Stimulated activated CD4-positive, alpha-beta T cell treated with anti-CD3 and anti-CD28 coated beads, Interleukin-2, amount 100 ng/mL, for 24 hours (primary cell): ENCODE measurements at places on chromosomes 1 and 21.

DNA sequence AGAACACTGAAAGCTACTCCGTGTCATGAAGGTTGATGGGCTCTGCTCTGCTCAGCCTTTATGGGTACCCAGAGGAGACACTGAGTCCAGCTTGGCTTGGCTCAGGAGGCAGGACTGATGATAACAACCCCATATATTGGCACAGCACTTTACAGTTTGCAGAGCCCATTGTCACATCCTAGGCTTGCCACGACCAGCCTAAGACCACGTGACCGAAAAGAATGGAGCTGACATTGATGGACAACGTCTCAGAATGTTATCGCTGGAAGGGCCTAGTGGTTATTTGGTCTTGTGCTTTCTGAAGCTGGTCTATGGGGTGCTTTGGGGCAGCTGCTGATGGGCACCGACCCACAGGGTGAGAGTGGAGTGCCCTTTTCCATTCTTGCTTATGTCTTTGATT, 72.9 kb upstream of the RUNX3 start:
- DNase-seq = no peak

GRCh38 chr1:1111516-1112236, 4.2 kb downstream of the C1orf159 start:
- no peak for DNase-seq

DNA sequence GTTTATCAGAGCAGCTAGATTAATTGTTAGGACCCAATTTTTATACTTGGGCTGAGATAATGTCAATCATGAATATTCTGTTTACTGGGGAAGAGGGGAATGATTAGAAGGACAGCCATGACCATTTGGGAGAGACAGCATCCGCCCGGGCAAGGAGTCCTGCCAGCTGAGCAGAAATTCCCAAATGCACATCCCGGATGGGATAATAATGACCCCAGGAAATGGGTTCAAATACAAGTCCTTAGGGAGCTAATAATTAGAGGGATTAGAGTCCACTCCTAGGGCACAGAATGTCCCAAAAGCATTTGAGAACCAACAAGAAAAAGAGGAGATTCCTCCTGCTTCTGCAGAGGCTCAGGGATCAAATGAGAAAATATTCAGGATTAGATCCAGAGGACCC, 115.9 kb downstream of the LRRC53 start:
- no peak for DNase-seq

DNA sequence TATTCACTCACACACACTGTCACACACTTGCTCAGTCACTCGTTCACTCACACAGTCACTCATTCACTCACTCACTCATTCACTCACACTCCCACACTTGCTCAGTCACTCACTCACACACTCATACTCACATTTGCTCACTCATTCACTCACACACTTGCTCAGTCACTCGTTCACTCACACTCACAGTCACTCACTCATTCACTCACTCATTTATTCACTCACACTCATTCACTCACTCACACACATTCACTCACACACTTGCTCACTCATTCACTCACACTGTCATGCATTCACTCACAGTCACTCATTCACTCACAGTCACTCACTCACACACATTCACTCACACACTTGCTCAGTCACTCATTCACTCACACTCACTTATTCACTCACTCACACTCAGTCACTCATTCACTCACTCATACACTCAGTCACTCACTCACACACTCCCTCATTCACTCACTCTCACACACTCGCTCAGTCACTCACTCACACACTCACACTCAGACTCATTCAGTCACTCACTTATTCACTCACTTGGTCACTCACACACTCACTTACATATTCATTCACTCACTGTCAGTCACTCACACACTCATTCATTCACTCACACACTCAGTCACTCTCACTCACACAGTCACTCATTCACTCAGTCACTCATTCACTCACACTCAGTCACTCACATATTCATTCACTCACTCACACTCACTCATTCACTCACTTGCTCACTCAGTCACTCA, 167.0 kb upstream of the C1orf174 start:
- DNase-seq = no peak

DNA sequence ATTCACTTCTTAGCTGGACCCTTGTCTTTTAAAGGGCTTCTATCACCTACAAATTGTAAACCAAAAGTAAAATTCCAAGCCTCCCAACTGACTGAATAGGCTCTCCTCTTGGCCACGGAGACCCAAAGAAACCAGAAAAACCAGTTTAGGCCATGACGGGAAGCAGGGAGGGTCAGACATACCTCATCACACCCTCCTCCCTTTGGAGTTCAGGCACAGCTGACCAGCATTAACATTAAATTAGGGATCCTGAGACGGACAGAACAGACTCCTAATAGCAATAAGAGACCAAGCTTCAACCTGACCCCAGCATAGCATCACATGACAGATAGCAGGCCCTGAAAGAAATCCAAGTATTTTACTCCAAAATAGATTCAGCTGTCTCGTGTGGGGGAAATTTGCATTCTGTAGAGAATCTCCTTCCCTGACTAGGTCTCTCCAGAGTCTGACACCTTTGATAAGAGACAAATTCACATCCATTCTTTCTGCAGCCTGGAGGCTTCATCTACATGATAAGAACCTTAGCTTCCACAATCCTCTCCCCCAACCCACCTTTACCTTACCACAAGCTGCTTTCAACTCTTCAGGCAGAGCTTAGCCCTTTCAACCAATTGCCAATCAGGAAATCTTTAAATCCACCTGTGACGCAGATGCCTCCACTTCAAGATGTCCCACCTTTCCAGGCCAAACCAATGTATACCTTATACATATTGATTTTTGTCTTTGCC, 177.1 kb upstream of the RAB4A start:
- DNase-seq = no peak

GRCh38 chr1:14365301-14365988, 233.0 kb upstream of the KAZN start:
- no peak for DNase-seq

- DNase-seq = peak; percentile 65
Observed at GRCh38 chr1:26838474-26839338, 12.2 kb downstream of the ZDHHC18 start.

DNA sequence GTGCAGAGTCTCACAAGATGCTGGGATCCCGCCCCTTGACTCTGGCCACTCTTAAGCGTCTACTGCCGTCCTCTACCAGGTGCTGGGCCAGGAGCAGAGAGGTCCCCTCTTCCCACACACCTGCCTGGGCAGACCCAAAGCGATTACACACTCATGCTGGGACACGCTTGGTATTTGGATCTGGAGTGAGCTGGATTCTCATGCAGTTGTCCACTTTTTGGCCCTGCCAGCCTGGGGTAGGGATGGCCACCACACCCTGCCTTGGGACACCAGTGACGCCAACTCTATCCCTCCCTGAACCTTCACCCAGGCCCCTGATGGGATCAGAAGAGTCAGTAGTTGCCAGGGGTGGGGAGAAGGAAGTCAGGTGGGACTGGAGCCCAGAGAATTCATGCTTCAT, 28.6 kb downstream of the ITPKB start:
- no peak for DNase-seq

DNA sequence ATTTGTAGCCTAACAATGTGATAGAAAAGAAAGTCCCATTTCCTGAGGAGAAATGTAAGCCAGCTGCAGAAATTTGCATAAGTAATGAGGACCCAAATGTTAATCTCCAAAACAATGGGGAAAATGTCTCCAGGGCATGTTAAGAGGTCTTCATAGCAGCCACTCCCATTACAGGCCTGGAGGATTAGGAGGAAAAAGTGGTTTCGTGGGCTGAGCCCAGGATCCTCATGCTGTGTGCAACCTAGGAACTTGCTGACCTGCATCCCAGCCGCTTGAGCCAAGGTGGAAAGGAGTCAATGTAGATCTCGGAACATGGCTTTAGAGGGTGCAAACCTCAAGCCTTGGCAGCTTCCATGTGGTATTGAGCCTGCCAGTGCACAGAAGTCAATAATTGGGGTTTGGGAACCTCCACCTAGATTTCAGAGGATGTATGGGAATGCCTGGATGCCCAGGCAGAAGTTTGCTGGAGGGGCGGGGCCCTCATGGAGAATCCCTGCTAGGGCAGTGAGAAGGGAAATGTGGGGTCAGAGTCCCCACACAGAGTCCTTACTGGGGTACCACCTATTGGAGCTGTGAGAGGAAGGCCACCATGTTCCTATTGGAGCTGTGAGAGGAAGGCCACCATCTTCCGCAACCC, 14.2 kb upstream of the F13B start:
- DNase-seq = no peak

- DNase-seq = no peak
Observed at GRCh38 chr1:22508329-22508728, 55.0 kb upstream of the EPHA8 start.

GRCh38 chr1:82318921-82319320, 518.2 kb downstream of the ADGRL2 start:
- no peak for DNase-seq

GRCh38 chr1:54996359-54996868, 2.3 kb upstream of the BSND start:
- peak; percentile 83 for DNase-seq

DNA sequence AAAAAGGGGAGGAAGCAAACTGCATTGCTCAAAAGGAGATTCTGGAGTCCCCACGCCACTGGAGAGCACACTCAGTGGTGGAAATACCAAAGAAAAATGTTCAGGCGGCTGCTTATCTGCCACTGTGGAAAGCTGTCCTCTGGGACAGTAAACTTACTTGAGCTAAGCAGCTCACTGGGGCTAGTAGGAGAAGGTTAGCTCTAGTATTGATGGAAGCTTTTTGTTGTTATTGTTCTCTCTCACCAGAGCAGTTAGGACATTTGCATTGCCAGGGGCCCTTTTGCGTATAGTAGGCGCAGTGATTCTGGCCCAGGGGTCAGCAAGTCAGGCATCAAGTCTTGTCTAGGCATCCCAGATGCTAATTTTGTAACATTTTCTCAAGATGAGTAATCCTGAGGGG, 15.6 kb downstream of the BACE2 start:
- no peak for DNase-seq

DNA sequence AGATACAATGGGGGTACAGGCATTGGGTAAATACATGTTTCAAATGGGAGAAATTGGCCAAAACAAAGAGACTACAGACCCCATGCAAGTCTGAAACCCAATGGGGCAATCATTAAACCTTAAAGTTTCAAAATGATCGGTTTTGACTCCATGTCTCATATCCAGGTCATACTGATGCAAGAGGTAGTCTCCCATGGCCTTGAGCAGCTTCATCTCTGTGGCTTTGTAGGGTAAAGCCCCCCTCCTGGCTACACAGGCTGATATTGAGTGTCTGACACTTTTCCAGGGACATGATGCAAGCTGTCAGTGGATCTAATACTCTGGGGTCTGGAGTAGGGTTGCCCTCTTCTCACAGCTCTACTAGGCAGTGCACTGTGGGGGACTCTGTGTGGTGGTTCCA, 286.1 kb downstream of the LRRIQ3 start:
- DNase-seq = no peak

GRCh38 chr1:114756949-114757454, 782 bp downstream of the CSDE1 start:
- peak; percentile 26 for DNase-seq

DNA sequence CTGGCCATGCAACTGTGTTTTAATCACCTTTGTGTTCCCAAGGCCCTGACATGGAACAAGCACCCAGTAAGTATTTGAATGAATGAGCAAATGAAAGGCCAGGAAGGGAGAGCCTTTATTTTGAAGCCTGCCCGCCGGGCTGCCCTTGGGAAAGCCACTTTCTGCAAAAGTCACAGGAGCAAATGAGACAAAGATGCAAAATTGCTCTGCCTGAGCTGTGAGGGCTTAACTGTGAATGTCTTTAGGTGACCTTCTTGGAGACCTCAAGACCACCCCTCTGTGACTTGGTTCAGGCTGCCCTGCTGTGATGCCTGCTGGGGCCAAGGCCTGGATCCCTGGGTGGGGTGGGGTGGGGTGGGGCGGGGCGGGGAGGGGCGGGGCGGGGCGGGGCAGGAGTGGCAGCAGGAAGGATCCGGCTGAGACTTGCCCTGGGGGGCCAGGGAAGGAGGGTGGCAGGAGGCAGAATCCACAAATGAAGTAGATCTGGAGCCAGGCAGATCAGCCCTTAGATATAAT, 54.0 kb downstream of the RUNX3 start:
- no peak for DNase-seq

GRCh38 chr1:239803781-239804180, 287.9 kb upstream of the FMN2 start:
- DNase-seq = no peak

DNA sequence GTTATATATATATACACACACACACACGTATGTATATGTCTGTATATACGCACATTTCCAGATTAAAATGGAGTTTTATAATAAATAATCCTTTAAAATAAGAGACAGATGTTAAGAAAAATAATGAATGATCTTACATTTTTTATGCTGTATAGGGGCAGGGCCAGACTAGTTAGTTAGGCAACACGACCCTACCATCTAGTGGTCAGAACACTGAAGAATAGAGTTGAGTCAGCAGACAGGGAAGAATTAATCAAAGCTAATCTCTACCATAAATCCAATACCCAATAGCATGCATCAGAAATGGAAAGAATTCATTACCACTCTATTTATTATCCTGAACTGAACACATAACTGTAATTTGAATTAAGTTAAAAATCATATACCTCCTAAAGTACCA, 156.7 kb downstream of the BRINP3 start:
- no peak for DNase-seq

GRCh38 chr1:228434689-228435088, 18.0 kb upstream of the TRIM17 start:
- no peak for DNase-seq

DNA sequence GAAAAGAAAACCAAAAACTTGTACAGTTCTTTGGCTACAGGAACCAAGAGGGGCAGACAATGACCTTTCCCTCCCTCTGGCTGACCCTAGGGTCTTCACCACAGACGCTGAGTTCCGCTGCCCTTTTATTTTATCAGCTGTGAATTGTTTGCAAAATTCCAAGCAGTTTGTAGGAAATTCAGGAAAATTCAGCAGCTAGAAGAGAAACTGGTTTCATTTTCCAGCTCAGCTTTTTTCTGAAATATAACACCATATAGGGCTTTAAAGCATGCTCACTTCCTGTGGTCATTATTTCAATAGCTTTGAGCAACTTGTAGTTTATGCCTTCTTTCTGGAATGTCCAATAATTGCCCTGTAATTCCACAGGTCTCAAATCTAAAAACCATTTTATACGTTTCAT, 5.5 kb upstream of the PIK3R3 start:
- DNase-seq = no peak

- no peak for DNase-seq
Observed at GRCh38 chr1:18484721-18485120, 4.0 kb downstream of the KLHDC7A start.

GRCh38 chr1:87683196-87683956, 354.7 kb downstream of the LMO4 start:
- no peak for DNase-seq

DNA sequence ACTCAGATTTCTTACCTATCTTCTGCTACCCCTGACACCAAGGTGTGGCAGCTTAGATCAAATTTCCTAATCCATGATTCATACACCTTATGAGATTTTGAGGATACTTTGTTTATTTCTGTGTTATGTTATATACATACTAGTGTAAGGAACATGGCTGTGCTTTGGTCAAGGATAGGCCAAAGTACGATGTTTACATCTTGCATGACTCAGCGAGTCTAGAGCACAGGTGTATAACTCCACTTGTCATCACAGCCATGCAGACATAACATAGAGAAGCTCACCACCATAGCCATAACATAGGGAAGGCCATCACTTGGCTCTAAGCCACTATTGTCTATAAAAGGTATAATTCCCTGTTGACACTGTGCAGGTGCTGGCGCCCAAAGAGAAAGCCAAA, 61.2 kb downstream of the GBP6 start:
- DNase-seq = no peak
